Stimulated activated CD4-positive, alpha-beta T cell treated with anti-CD3 and anti-CD28 coated beads, Interleukin-1b, Interleukin-23, amount 100 ng/mL, for 4 hours (primary cell): ENCODE measurements at places on chromosomes 6 and 20.

- no peak for DNase-seq
Measured at GRCh38 chr6:882084-882598, 189.2 kb upstream of the EXOC2 start.

DNA sequence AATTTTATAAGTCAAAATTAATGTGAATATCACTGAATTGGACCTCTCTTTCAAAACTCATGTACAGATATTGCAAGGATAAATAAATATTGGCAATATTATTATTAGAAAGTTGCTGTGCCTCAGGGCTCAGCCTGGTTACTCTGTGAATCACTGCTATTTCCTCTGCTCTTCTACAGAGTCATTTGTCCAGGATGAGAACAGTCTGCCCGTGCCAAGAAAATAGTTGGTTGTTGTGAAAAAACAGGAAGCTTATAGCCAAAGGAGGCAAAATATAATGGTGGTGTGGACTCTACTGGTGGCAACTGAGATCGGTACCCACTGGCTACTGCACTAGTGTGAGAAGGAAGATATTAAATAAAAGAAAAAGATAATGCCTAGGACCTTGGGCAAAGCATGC is 93.6 kb downstream of the RIMS1 start:
- DNase-seq: no peak

- no peak for DNase-seq
Measured at GRCh38 chr20:10288954-10289646, 70.5 kb downstream of the SNAP25 start.

DNA sequence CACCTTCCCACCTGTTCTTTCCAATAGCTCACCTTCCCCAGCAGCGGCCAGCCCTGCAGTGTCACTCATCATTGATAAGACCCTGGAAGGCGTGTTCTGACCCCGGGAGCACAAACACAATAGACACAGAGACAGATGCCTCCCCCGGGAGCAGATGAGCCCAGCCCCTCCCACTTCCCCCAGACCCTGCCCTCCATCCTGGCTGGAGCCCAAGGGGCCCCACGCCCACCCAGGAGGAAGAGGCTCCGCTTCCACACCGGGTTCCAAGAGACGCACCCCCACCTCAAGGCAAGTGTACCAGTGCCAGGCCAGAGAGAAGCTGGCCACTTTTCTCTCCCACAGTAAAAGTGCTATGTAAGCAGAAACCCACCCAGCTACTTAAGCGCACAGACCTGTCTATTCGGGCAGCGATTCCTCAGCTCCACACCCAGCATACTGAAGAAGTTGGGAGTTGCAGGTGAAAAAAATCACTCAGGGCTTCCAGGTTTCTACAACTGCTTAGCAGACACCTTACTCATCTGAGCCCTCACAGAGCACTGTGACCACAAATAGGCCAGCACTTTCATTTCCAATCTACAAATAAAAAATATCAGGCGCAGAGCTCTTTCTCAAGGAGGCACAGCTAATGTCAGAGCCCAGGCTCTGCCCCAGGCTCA is 93.4 kb upstream of the NXT1 start:
- no peak for DNase-seq

GRCh38 chr6:29557320-29557719 is 2.2 kb downstream of the UBD start:
- no peak for DNase-seq

- no peak for DNase-seq
Measured at GRCh38 chr6:17908831-17909230, 78.6 kb downstream of the KIF13A start.

- no peak for DNase-seq
Measured at GRCh38 chr20:955111-955510, 39.0 kb upstream of the ANGPT4 start.

- DNase-seq: no peak
Measured at GRCh38 chr20:62019144-62019805, 46.4 kb downstream of the TAF4 start.
